ENCODE measurements at places on chromosomes 1 and 21.

DNA sequence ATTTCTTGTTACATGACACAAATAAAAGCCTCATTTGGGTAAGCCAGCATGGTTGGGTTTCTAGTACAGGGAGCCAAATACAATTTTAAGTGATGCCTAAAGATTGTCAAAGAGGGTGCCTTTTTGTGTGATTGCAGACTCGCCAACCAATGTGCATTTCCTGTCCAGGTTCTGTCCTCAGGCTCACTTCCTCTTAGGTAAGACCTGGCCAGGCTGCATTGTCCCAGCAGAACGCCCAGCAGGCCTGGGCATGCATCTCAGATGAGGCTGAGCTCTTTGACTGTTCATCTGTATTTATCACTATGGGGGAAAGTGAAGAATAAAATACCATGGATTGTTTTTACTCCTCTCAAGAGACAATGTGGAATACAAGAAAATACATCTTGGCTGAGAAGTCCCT lies 49.7 kb downstream of the KCNC4 start:
- DNase-seq, result no peak

- peak; percentile 81 for DNase-seq
Observed at GRCh38 chr1:99685516-99686180, 39.7 kb downstream of the PALMD start.

DNA sequence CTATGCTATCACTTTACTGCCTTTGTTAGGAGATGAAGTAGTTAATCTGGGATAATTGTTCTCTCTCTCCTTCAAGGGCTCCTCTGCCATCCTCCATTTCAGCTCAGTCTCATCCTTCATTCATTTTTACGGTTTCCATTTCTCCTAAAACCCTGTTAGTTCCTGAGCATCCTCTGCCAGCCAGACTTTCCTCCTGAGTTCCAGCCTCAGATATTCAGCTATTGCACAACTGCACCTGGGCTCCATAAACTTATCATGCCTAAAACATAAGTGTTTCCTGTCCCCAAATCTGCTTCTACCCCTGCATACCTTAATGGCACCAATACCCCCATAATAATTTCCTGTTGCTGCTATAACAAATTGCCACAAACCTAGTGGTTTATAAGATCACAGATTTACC lies 39.6 kb upstream of the SOX13 start:
- DNase-seq, result no peak

DNA sequence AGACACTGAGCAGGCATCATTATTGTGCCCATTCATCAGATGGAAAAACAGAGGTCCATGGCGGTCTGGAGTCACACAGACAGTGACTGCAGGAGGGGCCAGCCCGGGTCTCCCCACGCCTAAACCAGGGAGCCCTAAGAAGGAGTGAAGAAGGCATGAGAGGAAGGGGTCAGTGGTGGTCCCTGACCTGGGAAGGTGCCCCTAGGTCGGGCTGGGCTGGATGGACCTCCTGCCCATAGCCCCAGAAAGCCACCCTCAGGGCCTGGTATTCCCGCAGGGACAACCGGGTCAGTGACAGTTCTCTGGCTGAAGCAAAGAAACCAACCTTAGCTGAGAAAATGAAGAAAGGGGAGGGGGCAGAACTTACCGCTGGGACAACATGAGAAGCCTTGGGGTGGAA lies 163.4 kb upstream of the C1orf174 start:
- DNase-seq, result no peak

- no peak for DNase-seq
Observed at GRCh38 chr1:235939480-235939775, 72.7 kb upstream of the LYST start.

DNA sequence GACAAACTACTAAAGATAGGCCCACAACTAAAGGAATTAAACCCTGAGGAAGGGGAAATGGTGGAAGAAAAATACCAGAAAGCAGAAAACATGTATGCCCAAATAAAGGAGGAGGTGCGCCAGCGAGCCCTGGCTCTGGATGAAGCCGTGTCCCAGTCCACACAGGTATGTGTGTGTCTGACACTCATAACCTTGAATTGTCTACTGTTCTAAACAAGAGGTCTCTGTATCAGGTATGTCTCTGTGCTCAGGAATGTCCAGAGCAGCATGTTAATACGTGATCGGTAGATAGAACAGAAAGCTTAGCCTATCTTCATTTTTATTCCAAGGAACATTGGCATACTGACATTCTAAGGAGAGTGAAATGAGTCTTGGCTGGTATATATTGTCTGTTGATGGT lies 55.8 kb upstream of the BMP8A start:
- DNase-seq, result no peak
